Left lobe of liver (tissue), 2 donors: ENCODE measurements at places on chromosomes 3 and 15. TPM values are rescaled to one million over a fixed set of nuclear protein-coding genes. Genes with fewer than 3 reads are reported as not detected.
A peak's percentile ranks its signal among the peaks of the same experiment; 100 is the strongest.

The CCRL2 gene
- 0.55 TPM for total RNA-seq

The VGLL3 gene
- 0.33 TPM for total RNA-seq

GRCh38 chr3:47611576-47611975 lies 32.9 kb upstream of the CSPG5 start:
- DNase-seq = no peak

GRCh38 chr3:171306631-171307030 lies 153.6 kb downstream of the TNIK start:
- no peak for DNase-seq

DNA sequence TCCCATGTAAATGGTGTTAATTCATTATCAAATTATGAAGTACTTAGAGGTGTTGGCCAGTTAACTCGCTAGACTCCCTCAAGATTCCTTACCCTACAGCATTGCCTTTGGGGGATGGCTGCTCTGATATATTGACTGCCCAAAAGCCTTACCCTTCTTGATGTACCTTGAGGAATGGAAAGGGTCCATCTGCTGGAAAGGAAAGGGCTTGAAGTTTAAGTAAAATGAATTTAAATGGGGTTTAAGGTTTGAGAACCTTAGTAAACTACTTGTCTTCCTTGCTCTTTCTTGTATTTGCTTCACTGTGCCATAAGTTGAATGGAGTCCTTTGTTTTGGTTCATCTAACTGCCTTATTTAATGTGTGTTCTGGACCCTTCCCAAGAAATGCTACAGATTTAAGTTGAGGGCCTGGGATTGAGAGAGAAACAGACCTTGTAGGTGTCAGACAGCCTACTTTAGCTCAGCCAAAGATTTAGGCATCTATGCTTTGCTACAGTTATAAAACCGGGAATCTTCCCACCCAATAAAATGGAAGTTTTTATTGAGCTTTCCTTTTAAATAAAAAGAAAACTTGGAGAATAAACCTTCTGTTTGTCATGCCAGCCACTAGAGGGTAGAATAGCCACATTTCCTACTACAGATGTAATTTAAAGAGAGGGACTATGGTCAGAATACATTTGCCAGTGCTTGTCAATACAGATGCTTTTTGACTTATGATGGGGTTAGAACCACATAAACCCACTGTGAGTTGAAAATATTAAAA lies 25.3 kb downstream of the CMSS1 start:
- DNase-seq = no peak

DNA sequence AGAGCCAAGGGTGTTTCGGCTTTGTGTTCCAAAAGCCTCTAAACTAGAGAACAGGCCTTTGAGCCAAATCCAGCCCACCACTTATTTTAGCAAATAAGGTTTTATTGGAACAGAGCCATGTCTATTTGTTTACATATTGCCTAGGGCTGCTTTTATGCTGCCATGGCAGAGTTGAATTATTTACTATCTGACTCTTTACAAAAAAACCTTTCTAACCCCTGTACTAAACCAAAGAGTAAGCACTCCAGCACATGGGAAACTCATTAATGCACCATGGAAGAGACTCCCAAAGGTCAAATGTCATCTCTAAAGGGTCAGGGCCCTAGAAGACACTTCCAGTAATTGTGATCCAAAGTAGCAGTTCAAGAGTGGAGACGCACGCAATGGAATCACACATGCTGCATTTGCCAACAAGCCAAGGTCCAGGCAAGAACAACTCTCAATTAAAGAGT lies 22.3 kb downstream of the OSBPL10 start:
- DNase-seq = no peak

The SLC9C1 gene
- not detected for total RNA-seq

GRCh38 chr15:93235926-93236780 lies 147.1 kb upstream of the RGMA start:
- peak; percentile 49 for DNase-seq

The ABHD5 gene
- 12.8 TPM for total RNA-seq

- no peak for DNase-seq
Observed at GRCh38 chr3:142275856-142276255, 50.5 kb upstream of the GK5 start.

- DNase-seq = no peak
Observed at GRCh38 chr3:161508852-161509477, 12.4 kb downstream of the OTOL1 start.

GRCh38 chr3:42682301-42683070 lies 2.9 kb upstream of the KLHL40 start:
- DNase-seq = no peak

- no peak for DNase-seq
Observed at GRCh38 chr3:37862903-37863815, 1.5 kb downstream of the CTDSPL start.

The KIF7 gene
- 1.1 TPM for total RNA-seq

- DNase-seq = no peak
Observed at GRCh38 chr15:67039384-67040075, 25.9 kb upstream of the SMAD3 start.

- DNase-seq = no peak
Observed at GRCh38 chr15:95734422-95735316, 595.8 kb upstream of the NR2F2 start.

The CCR3 gene
- total RNA-seq = not detected

DNA sequence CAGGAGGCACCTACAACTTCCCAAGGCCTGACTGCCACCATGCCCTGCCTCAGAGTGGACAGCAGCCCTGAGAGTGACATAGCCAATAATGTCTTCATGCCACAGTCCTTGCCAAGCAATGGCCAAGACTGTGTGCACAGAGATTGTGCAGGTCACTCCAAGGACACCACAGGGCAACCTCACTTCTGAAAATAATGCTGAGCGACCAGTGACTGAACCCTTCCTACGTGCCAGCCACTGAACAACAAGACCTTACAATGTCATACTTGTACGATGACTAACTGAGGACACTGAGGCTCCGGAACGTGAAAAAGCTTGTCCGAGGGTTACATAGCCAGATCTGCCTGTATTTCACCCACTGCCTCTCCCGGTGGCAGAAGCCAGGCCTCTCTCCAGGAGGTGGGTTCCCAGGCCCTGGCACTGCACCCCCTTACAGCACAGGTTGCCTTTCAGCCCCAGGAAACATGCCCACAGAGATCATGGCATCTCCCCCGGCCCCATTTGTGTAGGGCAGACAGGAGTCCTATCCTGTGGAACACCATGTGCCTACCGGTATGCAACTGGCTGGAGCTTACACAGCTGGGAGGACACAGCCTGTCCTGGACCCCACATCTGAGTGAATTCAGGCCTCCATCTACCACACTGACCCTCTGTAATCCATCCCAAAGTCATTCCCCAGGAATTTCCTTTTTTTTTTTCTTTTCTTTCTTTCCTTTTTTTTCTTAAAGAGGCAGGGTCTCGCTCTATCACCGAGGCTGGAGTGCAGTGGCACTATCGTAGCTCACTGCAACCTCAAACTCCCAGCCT lies 72.3 kb downstream of the SLC12A8 start:
- no peak for DNase-seq

The CGGBP1 gene
- 22.6 TPM for total RNA-seq

DNA sequence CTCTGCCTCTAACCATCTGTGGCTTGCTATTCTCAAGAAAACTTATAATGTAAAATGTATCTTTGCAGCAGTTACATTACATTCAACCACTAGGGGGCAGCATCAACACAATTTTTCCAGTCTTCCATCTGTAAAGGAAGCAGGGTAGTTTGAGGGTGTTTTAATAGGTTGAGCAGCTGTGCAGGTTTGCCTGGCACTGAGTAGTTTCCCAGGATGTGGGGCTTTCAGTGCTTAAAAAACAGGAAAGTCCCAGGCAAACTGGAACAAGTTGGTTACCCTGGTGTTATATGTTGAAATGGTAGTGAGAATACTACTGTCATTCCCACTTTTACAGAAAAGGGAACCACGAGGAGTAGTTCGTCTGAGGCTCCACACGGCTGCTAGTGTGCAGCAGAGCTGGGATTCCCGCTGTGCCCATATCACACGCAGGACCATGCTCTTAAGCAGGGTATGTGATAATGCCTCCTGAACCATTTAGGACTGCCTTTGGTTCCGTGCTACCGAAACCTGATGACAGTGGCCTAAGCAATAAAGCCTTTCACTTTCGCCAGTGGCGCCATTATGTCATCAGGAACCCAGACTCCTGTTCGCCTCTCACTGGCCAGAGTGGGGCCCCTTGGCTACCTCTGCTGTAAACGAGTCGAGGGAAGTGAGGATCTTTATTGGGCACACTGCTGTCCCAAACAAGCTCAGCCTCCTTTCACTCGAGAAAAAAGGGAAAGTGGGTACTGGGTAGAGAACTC lies 64.7 kb upstream of the ZBTB38 start:
- DNase-seq = no peak

GRCh38 chr15:85753791-85754452 lies 40.8 kb downstream of the KLHL25 start:
- peak; percentile 39 for DNase-seq
